ENCODE measurements at places on chromosomes 7 and 10.

- no peak for DNase-seq
These were observed 44.2 kb downstream of the ZCCHC24 start for GRCh38 chr10:79401015-79401921.

GRCh38 chr7:91291902-91292301 is 27.7 kb downstream of the FZD1 start:
- DNase-seq = no peak

GRCh38 chr10:14408139-14408538 is 77.4 kb upstream of the FRMD4A start:
- no peak for DNase-seq

- DNase-seq = no peak
These were observed 20.5 kb downstream of the STRA8 start for GRCh38 chr7:135253851-135254771.

DNA sequence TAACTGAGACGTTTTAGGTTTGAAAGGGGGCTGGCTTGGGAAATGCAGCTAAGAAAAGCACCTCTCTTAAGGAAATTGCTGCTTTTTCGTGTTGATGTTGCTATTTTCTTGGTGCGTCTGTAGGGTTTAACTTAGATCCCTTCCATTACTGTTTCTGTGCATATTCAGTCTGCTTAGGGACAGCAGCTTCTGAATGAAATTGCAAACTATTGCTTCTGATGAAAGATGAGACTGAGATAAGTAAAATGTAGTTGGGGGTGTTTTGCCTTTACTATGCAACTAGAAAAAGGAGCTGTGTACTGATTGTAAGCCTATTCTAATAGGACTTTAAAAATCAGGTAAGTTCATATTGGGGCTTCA is 772 bp downstream of the HDAC9 start:
- no peak for DNase-seq

GRCh38 chr7:36810489-36810888 is 86.2 kb upstream of the AOAH start:
- no peak for DNase-seq

DNA sequence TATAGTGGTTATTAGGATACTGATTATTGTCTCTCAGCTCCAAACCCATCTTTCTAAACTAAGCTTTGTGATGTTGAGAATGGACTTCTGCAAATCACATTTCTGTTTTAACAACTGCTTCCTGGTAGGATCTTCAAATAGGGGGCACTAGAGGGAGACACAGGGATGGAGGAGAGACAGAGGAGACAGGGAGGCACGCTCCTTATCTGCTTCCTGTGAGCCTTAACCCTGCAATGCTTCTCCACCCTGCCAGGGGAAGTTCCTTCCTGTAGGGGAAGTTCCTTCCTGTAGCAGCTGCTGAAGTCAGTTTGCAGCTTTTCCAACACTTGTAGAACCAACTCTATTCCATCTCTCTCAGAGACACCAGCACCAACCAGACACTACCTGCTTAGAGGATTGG is 847.2 kb downstream of the CCSER2 start:
- no peak for DNase-seq

DNA sequence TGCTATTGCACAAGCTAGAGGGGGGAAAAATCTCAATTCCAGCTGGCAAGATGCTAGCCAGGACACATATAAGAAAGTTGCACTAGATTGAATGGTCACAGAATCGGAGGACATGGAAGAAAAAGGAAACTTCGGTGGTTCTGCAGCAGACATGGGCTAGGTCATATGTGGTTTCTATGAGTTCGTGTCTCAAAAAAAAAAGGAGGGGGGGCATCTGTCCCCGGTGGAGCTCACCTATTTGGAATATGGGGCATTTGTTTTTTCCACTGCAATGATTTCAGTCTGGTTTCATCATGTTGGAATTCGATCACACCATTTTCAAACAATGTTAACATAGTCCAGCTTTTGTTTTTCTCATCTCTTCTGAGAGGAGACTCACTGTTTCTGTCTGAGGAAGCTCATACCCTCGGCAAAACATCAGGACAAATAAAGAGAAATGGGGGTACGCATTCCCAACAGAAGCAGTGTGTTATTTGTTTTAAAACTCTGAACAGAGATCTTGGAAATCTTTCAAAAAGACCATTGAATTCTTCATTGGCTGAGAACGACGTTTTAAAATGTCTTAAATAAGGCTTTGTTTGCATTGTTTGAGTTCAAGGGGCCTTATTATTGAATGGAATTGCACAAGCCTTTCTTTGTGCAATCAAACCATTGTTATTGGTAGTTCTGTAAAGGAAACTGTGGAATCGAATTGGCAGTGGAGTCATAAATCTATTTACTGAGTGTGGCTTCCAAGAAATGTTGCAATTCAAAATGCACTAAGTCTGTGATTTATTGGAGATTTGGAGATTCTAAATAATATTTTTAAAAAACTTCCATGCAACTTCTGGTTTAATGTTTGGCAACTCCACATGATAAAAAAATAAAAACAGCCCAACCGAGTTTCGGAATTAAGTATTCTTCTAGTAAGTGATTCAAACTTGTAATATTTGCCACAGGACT is 173.2 kb downstream of the RTKN2 start:
- no peak for DNase-seq

- DNase-seq = no peak
These were observed 112.2 kb downstream of the TES start for GRCh38 chr7:116322541-116322940.

DNA sequence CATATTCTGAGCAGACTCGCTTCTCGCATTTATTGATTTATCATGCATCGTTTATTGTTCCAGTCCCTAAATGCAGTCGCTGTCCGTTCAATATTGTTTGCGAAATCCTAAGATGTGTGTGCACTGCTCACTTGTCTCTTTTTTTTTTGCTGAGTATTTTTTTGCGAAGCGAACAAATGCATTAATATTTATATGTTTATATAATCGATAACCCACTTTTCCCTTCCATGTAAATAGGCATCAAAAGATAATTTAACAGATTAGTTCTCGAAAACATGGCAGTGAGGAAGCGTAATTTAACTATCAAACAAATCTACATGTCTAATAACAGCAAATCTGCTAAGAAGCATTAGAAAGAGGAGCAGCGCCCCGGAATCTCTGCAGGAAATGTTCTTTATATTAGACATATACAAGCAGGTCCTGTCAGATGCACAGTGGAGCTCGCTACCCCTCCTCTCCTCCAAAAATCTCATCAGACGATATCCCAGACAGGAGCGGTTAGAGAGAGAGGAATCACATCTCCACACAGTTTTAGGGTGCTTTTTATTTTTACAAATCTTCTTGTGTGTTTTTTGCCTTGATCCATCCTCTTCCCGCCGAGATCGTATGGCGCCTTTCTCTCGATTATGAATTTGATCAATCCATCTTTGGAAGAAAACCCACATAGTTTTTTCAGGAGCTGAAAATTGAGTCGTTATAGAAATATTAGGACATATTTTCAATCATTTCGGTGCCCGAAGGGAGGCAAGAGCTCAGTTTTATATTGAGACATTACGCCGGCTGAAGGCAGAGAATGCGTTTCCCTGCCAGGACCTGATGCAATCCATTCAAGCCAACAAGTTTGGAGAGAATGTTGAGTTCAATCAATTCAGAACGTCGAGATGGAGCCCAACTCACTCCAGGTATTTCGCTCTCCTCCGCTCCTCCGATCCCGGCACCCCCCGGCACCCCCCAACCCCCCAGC is at the start of gene ARID5B:
TSS of gene ARID5B (plus strand) at position 871 of the 964 bp plus-strand sequence. CDS start at position 882, 11 bp downstream.
- peak; percentile 33 for DNase-seq
